ENCODE measurements at places on chromosomes 16 and 17.
A peak's percentile ranks its signal among the peaks of the same experiment; 100 is the strongest.

GRCh38 chr17:8841844-8842243, 25.6 kb downstream of the PIK3R6 start:
- no peak for DNase-seq

DNA sequence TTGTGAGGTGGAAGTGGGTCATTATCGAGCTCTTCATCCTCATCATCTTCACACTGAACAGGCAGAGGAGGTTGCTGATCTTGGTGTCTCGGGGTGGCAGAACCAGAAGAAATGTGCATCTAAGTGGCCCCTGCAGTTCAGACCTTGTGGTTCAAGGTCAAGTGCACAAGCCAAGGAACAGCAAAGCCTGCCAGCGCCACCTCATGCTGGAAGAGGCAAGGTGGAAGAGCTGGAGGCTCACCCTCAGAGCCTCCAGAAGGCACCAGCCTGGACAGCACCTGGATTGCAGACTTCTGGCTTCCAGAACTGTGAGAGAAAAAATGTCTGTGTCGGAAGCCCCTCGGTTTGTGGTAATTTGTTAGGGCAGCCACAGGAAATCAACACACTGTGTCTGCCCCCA, 32.7 kb downstream of the IFT140 start:
- DNase-seq: no peak

GRCh38 chr16:50809561-50809960, 67.7 kb downstream of the CYLD start:
- no peak for DNase-seq

- DNase-seq: no peak
Measured at GRCh38 chr16:80894091-80894490, 89.7 kb upstream of the CDYL2 start.

DNA sequence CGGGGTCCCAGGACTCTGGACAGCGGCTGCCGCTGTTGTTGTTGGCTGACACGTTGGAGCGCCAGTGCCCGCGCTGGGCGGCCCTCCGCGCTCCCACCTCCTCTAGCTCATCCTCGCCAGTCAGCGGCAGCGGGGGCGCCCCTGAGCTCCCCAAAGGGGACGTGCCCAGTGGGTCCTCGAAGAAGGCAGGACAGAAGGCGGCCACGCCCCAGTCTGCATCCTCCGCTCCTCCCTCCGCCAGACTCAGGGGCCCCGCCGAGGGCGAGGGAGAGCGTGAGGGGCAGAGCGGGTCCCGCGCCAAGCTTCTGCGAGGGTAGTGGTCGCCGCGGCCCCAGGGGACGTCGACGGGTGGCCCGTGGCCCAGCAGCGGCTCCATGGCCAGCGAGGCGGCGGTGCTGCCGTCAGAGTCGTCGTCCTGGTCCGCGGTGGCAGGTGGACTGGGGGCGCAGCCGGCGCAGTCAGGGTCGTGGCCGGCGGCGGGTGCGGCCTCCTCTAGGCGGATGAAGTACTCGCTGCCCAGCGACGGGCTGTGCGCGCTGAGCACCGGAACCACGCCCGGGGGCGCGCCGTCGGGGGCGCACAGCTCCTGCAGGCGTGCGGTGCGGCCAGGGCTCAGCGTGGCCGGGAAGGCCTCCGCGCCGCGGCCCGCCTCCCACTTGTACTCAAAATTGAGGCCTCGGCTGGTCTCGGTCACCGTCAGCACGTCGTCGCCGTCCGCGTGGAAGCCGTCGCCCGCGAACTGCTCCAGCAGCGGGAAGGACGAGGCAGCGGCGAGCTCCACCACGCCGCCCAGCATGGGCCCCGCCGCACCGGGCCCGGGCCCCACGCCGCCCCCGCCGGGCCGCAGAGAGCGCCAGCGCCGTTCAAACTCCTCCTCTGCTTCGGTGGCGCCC, 43.2 kb upstream of the PVALEF start:
- DNase-seq: no peak

DNA sequence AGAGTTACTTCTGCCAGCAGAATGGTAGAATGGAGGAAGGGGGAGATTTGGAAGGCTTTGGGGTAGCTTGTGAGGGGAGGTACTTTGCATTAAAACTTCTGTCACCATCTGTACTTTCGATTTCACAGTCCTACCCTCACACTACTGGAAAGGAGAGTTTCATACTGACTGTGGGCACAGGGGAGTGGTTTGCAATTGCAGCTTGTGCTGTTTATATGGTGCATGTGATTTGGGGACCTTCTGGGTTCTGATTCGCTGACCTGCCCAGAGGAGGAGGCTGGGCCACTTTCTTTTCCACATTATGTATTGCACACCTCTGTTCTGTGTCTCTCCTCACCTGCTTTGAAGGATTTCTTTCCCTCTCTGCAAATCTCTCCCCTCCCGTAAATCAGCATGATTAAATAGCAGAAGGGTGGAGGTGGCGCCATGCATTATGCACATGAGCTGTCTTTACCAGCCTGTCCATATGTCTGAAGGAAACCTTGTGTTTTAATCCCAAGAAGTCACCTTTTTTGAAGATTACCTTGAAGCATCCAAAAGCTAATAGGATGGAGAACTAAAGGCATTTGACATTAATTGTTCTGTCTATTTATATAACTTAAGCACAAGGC, 90.9 kb downstream of the RBFOX1 start:
- DNase-seq: no peak

DNA sequence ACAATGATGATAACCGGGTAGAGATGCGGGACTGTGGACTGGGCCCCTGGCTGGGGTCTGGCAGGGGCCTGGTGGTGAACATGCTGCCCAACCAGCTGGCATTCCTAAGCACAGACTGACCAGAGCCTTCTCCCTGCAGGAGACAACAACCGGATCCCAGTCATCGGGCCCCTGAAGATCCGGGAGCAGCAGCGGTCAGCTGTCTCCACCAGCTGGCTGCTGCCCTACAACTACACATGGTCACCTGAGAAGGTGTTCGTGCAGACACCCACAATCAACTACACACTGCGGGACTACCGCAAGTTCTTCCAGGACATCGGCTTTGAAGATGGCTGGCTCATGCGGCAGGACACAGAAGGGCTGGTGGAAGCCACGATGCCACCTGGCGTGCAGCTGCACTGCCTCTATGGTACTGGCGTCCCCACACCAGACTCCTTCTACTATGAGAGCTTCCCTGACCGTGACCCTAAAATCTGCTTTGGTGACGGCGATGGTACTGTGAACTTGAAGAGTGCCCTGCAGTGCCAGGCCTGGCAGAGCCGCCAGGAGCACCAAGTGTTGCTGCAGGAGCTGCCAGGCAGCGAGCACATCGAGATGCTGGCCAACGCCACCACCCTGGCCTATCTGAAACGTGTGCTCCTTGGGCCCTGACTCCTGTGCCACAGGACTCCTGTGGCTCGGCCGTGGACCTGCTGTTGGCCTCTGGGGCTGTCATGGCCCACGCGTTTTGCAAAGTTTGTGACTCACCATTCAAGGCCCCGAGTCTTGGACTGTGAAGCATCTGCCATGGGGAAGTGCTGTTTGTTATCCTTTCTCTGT, 5.1 kb upstream of the SLC7A6 start:
- no peak for DNase-seq

DNA sequence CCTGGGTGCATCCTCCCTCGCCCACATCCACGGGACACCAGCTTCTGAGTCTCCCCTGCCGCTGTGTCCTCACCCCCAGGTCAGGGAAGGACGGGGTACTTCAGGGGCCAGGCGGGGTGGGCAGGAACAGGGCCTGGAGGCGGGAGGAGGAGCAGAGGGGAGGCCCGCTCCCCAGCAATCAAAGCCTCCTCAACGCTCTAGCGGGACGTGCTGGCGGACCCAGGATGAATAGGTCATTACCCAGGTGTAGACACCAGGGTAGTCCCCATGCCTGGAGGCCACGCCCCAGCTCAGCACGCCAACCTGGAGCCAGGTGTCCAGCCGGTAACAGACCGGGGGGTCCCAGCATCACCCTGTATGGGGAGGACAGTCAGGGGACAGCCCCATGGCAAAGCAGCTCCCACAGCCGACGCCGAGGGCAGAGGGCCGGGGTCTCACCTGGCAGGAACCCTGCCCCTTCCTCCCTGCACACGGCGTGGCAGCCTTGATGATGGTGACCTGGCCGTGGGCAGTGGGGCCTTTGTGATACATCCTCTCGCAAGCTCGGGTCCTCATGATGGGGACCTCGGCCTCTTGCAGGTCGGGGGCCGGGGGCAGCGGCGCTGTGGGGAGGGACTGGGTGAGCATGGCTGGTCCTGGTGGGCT, 24.2 kb downstream of the TPSD1 start:
- DNase-seq: no peak

DNA sequence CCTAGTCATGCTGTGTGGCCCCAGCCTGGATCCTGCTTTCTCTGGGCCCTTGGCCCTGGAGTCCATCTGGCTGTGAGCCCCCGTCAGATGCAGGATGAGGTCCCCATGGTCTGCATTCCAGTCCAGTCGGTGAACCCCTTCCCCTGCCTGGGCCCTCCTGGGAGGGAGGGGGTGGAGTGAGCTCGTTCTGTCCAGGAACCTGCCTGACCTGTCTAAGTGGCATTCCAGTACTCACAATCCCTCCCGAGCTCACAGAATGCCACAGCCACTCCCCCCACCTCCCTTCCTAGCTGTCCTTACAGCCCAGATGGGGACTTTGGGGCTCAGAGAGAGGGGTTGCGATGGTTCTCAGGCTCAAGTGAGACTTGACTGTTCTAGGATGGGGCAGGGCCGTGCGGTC, 15.5 kb downstream of the SPNS2 start:
- no peak for DNase-seq

DNA sequence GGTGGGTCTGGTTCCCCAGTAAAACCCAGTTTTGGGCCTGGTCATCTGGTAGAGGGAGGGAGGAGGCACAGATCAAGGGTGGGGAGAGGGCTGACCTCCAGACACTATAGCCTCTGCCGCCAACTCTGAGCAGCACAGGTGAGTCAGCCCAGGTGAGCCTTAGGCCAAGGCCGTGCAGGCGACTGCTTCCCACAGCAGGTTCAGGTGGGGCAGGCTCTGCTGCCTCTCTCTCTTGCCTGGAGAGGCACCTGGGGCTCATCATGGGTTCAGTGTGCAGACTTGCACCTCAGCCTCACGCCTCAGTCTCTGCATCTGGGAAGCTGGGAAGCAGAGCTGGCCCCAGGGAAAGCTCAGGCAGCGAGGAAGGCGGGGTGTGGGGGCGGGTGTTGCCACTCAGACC, 37.8 kb upstream of the IL34 start:
- no peak for DNase-seq

GRCh38 chr17:50939542-50939794, 73.3 kb upstream of the TOB1 start:
- DNase-seq: no peak

DNA sequence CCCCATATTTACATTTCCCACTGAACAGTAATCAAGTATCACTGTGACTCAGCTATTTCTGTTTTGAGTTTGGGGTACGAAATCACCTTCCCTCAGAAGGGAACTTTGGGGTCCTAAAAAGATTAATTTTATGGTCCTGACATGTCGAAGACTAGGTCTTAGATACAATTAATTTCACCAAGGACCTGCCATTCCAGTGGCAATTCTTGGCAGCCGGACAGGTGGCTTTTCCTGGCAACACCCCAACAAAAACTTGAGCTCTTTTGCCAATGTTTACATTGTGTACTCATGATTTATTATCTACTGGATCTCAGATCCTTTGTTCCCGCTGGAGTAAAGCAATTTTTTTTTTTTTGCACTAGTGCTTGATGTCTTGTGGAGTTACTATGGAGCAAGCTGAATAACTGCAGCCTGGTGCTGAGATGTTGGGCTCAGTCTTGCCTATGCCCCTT, 14.4 kb downstream of the SLFN5 start:
- DNase-seq: no peak

GRCh38 chr16:30355144-30355953, at the start of gene CD2BP2:
Gene CD2BP2 (minus strand): TSS chr16:30355308. CDS start chr16:30354681, 627 bp downstream.
- DNase-seq: peak; percentile 100

- DNase-seq: no peak
Measured at GRCh38 chr17:62876063-62876462, 67.9 kb upstream of the MARCHF10 start.

Measured in pons (tissue), 1 donor.